Thyroid gland (tissue), 4 donors: ENCODE measurements at places on chromosomes 13 and 19. TPM values are rescaled to one million over a fixed set of nuclear protein-coding genes. Genes with fewer than 3 reads are reported as not detected.

SLC15A1 gene
- 0.33 TPM for total RNA-seq

ZNF724 gene
- total RNA-seq, result 1.5 TPM

SPHK2 gene
- 32.8 TPM for total RNA-seq

ETV2 gene
- total RNA-seq, result not detected

ZNF497 gene
- 7.1 TPM for total RNA-seq

KISS1R gene
- total RNA-seq, result not detected

CCNA1 gene
- total RNA-seq, result 0.29 TPM

AMER2 gene
- under 0.01 TPM for total RNA-seq

CACNG6 gene
- total RNA-seq, result not detected

AP1M2 gene
- 69.7 TPM for total RNA-seq

ZNF583 gene
- total RNA-seq, result 12.2 TPM

SNRPA gene
- total RNA-seq, result 80.5 TPM

ZNF358 gene
- 57.6 TPM for total RNA-seq

CNN1 gene
- 21.6 TPM for total RNA-seq

CEACAM5 gene
- total RNA-seq, result not detected

IGSF23 gene
- total RNA-seq, result not detected

ANKRD10 gene
- total RNA-seq, result 168 TPM

HS6ST3 gene
- 4.3 TPM for total RNA-seq

ILF3 gene
- 122 TPM for total RNA-seq

CGB5 gene
- not detected for total RNA-seq

CGB2 gene
- not detected for total RNA-seq

ZNRF4 gene
- total RNA-seq, result not detected

CBY2 gene
- total RNA-seq, result 0.27 TPM

LRRC8E gene
- 1.4 TPM for total RNA-seq

TMEM190 gene
- not detected for total RNA-seq

LENG9 gene
- total RNA-seq, result 4.2 TPM

RGL3 gene
- 136 TPM for total RNA-seq

FXYD1 gene
- 15.0 TPM for total RNA-seq

PRRG2 gene
- total RNA-seq, result 29.6 TPM

UCHL3 gene
- total RNA-seq, result 84.3 TPM

N4BP2L2 gene
- total RNA-seq, result 267 TPM

RUBCNL gene
- total RNA-seq, result 3.6 TPM
